ENCODE measurements at places on chromosomes 12 and 14. TPM values are rescaled to one million over a fixed set of nuclear protein-coding genes. Genes with fewer than 3 reads are reported as not detected.

The OAS2 gene
- total RNA-seq, result 14.0 TPM

The RHEBL1 gene
- 1.7 TPM for total RNA-seq

The OR4E2 gene
- not detected for total RNA-seq

The LRTM2 gene
- not detected for total RNA-seq
